GM12891 (cell line): ENCODE measurements at places on chromosomes 3 and 15.

DNA sequence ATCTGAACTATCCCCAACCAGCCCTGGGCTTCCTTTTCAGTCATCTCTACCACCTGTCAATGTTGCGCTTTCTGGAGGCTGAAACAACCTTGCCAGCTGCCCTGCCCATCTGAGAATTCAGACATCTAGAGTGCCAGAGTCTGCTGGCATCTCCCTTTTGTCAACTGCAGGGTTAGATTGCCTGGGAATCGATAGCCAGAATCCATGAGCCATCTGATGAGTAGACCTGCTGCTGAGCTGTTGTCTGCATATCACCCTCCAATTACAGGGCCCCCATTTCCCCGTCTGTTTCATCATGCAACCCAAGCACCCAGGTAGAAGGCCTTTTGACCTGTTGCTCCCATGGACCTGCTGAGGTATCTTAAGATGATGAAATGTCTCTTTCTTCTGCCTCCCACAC is 280.1 kb downstream of the EPHB1 start:
- DNase-seq = no peak

DNA sequence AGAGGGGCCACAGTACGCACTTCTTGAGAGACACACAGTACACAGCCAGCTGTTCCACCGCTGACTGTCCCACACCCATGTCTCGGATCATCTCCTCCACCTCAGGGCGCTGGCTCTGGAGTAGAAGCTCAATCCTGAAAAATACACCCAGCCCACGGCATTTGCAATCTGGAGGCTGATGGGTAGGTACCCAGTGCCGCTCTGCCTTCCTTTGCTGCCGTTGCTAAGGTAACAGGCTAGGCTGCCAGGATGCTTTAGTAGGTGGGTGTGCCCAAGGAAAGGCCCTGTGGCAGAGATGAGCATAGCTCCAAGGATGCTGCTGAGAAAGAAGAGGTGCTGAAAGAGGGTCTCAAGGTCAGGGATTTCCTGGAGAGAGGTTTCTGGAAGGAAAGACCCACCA is 14.6 kb downstream of the TRAIP start:
- no peak for DNase-seq

DNA sequence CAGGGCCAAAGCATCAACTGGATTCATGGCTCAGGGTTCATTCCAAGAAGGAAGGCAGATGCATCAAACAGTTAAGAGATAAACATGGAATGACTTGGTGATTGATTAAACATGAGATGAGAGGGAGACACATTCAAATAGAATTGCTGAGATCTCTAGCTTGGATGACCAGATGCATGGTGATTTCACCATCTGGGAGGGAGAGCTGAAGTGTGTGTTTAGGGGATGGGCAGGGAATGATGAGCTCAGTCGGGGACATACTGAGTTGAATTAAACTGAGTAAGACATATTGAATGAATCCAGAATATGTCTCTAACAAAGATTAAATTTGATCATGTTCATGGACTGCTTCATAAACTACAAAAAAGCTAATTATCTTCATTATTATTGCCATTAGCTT is 35.5 kb downstream of the CADPS start:
- DNase-seq = no peak

- DNase-seq = no peak
These were observed 352.1 kb upstream of the ALCAM start for GRCh38 chr3:105014631-105015030.

- DNase-seq = no peak
These were observed 77.7 kb upstream of the NUDT16 start for GRCh38 chr3:131303848-131304247.

DNA sequence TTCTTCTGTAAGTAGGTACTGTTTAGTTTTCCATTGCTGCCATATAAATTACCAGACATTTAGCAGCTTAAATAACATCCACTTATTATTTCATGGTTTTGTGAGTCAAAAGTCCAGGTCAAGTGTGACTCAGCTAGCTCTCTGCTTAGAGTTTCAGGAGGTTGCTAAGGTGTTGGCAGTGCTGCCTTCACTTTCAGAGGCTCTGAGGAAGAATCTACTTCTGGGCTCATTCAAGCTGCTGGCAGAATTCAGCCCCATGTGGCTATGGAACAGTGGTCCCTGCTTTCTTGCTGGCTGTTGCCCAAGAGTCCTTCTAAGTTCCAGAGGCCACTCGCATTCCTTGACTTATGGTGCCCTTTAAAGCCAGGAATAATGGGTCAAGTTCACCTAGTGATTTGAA is 4.5 kb downstream of the CFAP44 start:
- DNase-seq = no peak

- DNase-seq = no peak
These were observed 36.5 kb downstream of the ADAMTS9 start for GRCh38 chr3:64651303-64651702.
